ENCODE measurements at places on chromosomes 6 and 20.

GRCh38 chr6:158376631-158377081 is 64.4 kb downstream of the TULP4 start:
- peak; percentile 87 for DNase-seq

DNA sequence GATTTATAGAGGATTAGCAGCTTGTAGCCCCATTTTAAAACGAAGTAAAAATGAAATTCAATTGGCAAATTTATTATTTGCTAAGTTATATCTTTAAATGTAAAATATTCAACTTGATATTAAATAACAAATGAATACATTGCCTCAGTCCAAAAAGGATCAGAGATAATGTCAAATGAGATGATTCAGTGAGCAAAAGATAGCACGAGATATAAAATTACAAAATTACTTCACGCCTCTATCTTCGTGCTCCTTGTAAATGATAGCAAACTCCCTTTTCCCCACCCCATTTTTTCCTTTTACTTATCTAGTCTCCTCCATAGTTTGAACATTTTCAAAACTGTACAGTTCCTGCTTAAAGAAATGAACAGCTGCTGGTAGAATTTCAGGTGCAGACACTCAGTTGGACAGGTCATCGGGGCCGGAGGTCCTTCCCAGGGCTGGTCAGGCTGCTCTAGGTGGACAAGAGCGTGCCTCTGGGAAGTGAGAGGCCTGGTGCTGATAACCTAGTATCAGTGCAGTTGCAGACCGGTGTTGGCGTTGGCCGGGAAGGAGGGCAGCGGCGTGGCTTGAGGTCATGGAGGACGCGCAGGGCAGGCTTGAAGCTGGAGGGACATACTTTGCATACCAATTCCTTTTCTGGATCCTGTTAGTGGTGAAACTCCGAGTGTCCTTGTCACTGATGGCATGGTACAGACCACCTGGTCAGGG is 83.9 kb downstream of the CDC5L start:
- peak; percentile 20 for DNase-seq

DNA sequence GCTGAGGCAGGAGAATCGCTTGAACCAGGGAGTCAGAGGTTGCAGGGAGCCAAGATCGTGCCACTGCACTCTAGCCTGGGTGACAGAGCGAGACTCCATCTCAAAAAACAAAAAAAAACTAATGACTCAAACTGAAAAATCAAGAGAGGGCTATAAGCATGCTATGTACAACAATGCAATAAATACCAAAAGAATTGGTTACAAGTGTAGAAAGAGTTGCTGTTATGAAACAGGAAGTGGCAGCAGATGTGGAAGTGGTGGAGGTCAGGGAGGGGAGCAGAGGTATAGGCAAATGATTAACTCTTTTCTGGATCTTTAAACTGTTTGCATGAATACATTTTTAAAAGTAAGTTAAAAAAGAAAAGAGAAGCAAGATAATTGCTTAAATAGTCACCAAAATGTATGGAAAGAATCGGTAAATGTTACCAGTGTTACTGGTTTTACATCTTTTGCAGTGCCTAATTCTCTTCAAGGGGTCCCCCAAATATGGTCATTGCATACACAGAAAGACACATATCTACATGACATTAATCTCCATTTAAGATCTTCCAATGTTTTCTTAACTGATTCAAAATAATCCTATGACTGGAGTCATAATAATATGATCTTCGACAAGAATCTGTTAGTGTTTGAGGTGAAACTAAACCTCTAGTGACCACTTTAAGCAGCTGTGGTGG is 15.0 kb downstream of the CALHM6 start:
- DNase-seq: no peak

DNA sequence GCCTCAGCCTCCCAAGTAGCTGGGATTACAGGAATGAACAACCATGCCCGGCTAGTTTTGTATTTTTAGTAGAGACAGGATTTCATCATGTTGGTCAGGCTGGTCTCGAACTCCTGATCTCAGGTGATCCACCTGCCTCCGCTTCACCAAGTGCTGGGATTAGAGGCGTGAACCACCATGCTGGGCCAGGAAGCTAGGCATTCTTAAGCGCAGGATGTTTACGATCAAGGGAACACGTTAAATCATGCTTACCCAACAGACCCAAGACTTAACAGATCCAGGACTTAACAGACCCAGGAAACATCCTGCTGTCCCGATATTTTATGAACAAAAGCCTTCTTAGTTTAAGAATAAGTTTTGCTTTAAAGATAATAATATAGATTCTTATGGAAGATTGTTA is 9.1 kb downstream of the PTGIS start:
- no peak for DNase-seq

DNA sequence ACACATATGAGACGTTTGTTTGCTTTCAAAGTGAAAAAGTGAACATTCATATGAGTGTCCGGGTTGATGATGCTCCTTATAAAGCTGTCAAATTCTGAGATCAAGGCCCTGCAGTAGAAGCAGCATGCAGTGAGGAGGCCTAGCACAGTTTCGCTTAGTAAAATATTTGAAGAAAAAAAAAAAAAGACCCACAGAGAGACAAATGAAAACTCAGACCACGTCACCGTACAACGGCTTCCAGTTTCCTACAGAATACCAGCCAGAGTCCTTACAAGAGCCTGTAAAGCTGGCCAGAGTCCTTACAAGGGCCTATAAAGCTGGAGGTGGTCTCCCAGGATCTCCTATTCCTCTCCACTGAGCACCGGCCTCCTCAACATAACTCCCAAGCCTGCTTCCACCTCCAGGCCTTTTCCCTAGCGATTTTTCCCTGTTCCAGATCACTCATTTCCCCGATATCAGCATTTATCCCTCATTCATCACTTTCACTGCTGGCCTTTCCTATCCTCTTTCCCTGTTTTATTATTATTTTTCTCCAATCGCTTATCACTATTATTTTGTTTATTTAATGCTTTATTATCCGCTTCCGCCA is 1.5 kb upstream of the HMGN4 start:
- DNase-seq: no peak

DNA sequence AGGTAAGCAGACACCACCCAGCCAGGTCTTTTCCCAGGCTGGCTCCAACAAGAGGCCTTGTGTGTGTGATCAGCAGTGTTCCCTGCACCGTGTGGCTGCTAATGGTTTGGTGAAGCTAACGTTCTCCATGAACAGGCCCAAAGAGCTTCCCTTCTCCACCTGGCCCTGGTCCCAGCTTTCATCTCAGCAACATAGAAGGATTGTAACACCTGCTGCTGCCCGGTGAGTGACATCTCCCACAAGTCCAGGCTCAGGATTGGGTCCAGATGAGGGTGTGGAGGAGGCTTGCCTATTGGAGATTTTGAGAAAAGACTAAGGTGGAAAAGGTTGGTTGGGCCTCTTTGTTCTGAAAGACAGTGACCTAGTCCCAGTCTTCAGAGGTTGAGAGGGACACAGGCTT is 89.6 kb downstream of the TMEM242 start:
- DNase-seq: no peak

DNA sequence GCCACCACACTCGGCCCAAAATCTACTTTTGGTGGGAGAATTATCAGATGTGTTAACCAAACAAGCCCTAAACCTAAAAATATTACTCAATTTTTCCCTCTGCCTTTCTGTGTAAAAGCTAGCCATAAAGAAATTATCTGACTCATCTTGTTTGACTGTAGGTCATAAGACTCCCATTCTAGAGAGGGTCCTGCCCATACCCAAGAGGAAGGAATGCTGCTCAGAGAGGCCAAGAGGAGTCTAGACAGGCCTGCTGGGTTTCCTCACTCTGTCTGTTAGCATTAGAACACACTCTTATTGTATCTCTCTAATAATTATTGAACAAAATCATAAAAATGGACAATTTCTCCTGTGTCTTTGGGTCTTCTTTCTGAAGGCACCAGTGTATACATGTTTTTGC is 26.1 kb downstream of the C6orf141 start:
- DNase-seq: no peak

- DNase-seq: no peak
Observed at GRCh38 chr6:157632821-157633220, 190.2 kb upstream of the SNX9 start.

All from gastrocnemius medialis (tissue), 4 donors.